ENCODE measurements at places on chromosomes 6 and 20.

- no peak for DNase-seq
Observed at GRCh38 chr20:43878776-43879175, 35.9 kb upstream of the TOX2 start.

- peak; percentile 49 for DNase-seq
Observed at GRCh38 chr6:133447924-133448323, 206.8 kb downstream of the EYA4 start.

DNA sequence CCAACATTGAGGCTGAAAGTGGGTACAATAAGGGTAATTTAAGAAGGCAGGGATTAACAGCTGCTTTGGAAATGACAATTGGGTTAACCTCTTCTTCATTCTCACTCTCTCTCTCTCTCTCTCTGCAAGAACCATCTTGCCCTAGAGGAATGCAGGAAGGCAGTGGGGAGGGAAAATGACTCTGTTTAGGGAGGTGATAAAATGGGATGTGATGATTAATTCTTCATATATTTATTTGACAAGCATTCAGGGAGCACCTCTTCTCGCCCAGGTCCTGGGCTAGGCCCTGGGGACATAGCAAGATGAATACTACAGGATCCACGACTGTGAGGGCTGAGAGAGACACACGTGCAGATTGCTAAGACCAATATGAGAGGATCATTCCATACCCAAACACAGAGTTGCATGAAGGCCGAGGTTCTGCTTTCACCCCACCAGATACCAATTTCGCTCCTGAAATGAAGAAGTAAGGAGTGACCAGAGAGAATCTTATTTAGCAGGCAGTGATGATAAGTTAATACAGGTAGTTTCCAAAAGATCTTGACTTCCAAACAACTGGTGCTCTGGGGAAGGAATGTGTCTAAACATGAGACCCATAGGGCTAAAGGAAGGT is 13.3 kb upstream of the PTPN1 start:
- no peak for DNase-seq

DNA sequence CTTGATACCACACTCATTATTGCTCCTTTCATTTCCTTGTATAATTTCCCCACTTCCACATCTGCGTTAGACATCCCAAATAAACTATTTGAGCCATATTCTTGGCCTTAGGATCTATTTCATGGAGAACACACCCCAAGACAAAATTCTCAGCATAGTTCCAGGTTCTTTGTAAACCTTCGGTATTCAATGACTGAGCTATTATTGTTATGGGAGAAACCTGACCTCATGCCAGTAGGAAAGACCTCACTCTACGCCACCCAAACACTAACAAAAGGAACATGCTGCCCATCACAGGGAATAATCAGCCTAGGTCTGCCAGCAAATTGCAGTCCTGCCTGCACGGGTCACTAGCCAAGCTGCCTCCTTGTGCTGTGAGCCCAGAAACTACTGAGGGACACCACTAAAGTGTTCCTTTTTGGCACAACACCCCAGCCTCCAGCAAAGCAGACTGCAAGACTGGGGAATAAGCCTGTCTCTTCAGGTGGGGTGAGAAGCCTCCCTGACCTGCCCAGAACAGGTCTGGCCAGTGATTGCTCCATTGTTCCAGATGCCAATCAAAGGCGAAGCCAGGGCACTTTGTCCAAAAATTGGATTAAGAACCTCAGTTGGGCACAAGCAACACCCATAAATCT is 371.8 kb downstream of the MAFB start:
- no peak for DNase-seq

DNA sequence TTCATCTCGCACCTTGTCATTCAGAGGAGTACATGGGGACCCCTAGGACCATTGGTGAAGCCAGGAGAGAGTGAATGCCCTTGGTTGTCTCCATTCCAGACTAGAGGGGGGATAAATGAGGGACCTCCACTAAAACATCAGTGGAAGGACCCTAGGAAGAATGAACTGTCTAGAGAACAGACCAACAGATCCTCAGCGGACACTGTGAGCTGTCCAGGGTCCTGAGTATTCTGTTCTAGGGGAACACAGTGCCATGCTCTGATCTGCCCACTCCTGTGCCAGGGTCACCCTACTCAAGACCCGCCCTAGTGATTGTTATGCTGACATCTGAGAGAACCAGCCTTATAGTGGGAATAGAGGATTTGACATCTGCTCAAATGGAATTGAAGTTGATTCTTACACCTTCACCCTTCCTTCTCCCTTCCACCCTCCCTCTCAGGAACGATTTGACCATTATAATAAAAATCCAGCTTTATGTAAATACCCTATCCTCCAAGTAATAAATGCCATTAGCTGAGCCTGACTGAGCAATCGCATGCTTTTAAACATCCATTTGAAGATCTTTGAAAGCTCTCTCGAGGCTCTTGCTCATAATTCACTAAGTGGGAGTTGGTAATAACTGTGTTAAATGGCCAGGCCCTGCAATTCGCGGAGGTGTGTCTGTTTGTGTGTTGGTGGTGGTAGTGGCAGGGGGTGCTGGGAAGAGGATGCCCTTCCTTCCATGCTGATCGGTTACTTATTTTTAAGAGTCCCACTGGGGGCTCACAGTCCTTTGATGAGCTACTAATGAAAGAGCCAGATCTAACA is 43.6 kb upstream of the SLC32A1 start:
- peak; percentile 29 for DNase-seq

DNA sequence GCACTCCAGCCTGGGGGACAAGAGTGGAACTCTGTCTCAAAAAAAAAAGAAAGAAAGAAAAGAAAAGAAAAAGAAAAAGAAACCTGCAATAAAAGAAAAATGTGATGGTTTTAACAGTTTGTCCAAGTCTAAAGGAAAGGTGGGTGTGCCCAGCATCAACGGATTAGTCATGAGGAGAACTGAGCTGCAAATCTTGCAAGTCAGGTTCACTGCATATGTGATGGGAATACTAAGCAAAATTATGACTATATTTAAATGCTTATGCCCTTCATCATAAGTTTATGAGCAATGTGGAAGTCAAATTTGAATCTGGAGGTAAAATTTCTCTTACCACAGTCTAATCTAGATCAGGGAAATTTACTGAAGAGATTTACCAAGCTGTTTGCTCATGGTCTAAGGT is 13.1 kb upstream of the CDK19 start:
- peak; percentile 43 for DNase-seq

DNA sequence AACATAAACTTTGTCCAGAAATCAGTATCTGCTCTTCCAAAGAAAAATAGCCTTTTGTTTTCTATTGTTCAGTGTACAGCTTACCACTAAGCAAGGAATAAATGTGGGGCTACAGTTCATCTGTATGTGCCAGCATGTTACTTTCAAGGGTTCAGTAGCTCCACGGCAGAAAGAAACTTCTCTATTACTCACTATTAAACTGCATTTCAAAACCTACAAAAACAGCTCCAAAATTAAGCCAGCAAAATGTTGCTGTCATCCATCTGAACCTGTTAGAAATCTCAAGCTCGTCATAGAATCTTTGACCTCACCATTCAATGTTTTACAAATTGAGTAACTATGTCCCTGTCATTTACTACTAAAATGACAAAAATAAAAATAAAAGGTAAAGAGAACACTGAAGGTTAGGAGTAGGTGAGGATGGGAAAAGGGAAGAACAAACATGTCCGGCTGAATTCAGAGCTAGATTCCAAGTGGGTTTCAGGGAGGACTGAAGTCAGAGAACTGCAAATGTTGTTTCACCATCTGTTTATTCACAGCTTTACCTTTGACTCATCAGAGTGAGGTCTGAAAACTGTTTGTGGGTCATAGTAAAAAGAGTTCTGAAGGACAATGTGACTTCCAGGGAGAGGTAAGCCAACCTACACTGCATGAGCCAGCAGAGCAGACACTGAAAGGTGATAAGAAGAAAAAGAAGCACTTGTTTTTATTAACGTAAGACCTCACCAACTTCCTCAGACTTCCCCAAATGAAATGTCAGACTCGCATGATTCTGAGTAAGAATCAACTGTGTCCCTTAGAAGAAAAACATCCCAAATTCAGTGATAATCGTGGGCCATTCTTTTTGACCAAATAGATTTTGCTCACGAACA is 62.0 kb downstream of the ATXN1 start:
- DNase-seq, result peak; percentile 71

DNA sequence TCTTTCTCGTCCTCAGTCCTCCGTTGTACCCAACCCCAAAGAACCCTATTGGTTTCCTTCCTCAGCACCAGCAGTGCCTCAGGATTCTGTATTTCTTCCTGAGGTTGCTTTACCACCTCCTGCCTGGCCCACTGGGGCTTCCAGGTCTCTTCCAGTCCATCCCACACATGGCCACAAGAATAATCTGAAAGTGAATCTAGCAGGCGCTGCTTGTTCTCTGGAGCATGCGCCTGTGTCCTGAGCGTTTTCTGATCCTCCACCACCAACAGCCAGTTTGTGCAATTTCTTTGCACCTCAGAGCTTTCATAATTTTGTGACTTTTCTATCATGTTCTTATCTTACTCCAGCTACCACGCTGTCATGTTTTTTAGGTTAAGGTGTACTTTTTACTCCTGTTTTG is 11.6 kb upstream of the HSP90AB1 start:
- DNase-seq, result no peak

GRCh38 chr6:153001767-153002612 is 519 bp downstream of the MTRF1L start:
- DNase-seq, result peak; percentile 22

GRCh38 chr6:132499757-132500156 is 13.2 kb downstream of the STX7 start:
- no peak for DNase-seq

DNA sequence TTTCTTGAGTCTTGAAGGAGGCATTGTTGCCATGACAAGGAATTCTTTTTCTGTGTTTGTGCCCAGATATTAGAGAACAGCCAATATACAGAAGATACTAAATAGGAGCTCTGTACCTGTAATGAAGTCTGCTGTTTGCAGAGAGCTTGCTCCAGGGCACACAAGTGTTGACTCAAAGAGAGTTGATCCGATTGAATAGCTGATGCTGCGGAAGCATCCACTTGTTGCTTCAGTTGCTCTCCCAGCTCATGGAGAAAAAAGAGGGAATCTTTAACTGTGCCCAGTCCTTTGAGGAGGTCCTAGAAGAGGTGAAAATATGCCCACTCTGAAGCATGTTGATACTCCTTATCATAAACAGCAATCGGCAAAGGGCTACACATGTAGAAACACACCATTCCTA is 411.4 kb downstream of the ESR1 start:
- no peak for DNase-seq

GRCh38 chr6:119066517-119066916 is 11.9 kb downstream of the FAM184A start:
- no peak for DNase-seq

DNA sequence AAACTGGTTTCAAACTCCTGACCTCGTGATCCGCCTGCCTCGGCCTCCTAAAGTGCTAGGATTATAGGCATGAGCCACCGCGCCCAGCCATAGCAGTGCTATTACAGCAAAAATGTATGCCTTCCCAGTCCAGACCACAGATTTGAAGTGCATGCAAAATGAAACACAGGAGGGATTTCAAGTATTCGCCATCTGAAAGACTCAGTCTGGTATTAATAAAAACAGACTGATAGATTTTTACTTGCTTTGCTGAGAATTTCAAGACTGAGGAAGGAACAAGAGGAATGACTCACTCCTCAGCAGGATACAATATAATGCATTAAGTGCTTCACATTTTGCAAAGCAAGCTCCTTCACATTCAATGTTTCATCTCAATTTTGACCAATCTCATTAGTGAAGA is 134.9 kb downstream of the TMEM200A start:
- peak; percentile 90 for DNase-seq

All from fibroblast of mammary gland (primary cell).